ENCODE measurements at places on chromosomes 4 and X. TPM values are rescaled to one million over a fixed set of nuclear protein-coding genes. Genes with fewer than 3 reads are reported as not detected.
A peak's percentile ranks its signal among the peaks of the same experiment; 100 is the strongest.

DNA sequence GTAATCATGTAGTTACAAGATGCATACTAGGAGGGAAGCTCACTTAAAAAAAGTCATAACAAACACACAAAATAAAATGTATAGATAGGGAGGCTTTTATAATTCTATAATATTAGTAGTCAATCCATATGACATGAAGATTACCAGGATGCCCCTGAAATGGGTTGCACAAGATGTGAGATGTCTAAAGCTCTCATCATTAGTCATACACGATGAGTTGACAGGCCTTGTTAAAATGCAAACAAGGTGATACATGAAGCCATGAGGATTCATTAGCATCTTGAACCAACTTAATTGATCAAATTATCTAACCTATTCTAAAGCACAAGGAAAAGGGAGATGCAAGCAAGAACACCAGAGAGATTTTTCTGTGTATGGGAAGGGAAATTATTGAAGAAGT lies 470.2 kb downstream of the IQCM start:
- DNase-seq, result no peak

- DNase-seq, result no peak
Measured at GRCh38 chrX:3379111-3379510, 32.7 kb upstream of the MXRA5 start.

- no peak for DNase-seq
Measured at GRCh38 chr4:87327136-87327535, 4.5 kb upstream of the HSD17B13 start.

- peak; percentile 63 for DNase-seq
Measured at GRCh38 chrX:31279359-31279758, 207.5 kb upstream of the FTHL17 start.

Gene DAPP1
- not detected for total RNA-seq

Gene SPOCK3
- not detected for total RNA-seq

Gene SSX2
- not detected for total RNA-seq

Gene VCX2
- total RNA-seq, result not detected

Gene RASGEF1B
- total RNA-seq, result not detected

Gene IGSF1
- total RNA-seq, result 0.05 TPM

Measured in SK-MEL-5 (cell line).